CD4-positive, alpha-beta T cell treated with Interleukin-15 for 1 hour (primary cell): ENCODE measurements at places on chromosomes 11 and 22.

DNA sequence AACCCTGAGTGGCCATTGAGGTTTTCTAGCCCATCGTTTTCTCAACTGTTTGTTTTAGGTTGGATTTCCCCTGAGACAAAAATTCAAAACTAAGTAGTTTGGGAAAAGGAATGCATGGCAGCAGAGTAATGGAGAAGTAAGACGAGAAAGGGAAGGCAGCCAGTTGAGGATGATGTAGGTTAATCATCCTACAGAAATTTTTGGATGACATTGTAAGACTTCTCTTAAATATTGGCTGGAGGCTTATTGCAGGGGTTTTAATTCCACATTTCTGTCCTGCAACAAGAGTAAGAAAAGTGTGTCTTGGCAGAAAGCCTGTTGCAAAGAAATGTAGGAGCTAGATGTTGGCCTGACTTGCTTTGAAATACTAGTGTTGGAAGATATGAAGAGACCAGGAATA lies 308.8 kb downstream of the LUZP2 start:
- DNase-seq: no peak

DNA sequence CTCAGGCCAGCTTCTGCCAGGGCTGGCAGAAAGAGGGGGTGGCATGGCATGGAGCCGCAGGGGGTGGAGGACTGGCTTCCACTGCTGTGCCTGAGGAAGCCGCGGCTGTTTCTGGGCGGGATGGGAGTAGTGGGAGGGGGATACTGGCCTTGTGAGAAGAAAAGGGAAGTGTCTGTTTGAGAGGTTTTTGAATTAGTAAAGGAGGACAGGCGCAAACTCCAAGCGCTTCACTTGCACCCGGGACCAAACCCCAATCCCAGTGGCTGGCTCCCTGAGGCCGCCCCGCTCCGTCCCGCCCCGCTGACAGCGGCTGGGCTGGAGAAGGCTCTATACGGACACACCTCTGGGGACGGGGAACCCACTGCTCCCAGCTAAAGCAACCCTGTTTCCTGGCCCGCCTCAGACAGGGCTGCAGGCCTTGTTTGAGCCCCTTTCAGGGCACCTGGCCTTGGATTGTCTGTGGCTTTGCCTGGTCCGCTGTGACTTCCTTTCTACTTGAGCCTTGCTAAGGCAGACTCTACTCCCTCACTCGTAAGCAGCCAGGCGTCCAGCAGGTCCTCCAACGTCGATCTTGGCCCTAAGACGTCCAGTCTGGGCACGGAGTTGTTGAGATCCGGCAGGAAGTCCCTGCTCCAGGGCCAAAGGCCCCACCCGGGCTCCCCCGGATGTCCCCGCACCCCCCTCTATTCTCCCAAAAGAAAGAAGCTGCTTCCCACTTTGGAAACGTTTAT lies 2.2 kb downstream of the APOA1 start:
- DNase-seq: no peak

GRCh38 chr11:1102221-1102971 lies 27.7 kb downstream of the MUC2 start:
- DNase-seq: no peak

DNA sequence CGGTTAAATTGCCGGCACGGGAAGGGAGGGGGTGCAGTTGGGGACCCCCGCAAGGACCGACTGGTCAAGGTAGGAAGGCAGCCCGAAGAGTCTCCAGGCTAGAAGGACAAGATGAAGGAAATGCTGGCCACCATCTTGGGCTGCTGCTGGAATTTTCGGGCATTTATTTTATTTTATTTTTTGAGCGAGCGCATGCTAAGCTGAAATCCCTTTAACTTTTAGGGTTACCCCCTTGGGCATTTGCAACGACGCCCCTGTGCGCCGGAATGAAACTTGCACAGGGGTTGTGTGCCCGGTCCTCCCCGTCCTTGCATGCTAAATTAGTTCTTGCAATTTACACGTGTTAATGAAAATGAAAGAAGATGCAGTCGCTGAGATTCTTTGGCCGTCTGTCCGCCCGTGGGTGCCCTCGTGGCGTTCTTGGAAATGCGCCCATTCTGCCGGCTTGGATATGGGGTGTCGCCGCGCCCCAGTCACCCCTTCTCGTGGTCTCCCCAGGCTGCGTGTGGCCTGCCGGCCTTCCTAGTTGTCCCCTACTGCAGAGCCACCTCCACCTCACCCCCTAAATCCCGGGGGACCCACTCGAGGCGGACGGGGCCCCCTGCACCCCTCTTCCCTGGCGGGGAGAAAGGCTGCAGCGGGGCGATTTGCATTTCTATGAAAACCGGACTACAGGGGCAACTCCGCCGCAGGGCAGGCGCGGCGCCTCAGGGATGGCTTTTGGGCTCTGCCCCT lies 529 bp upstream of the CCND1 start:
- no peak for DNase-seq
